ENCODE measurements at places on chromosomes 7 and 10. TPM values are rescaled to one million over a fixed set of nuclear protein-coding genes. Genes with fewer than 3 reads are reported as not detected.

CYP2C8 gene
- not detected for total RNA-seq

IL6 gene
- not detected for total RNA-seq

CFTR gene
- not detected for total RNA-seq

VIM gene
- 1,688 TPM for total RNA-seq

RUFY2 gene
- 20.4 TPM for total RNA-seq

CTTNBP2 gene
- total RNA-seq = 1.6 TPM

GPR158 gene
- 0.52 TPM for total RNA-seq

GRID1 gene
- 2.1 TPM for total RNA-seq
